ENCODE measurements at places on chromosomes 12 and 14.

DNA sequence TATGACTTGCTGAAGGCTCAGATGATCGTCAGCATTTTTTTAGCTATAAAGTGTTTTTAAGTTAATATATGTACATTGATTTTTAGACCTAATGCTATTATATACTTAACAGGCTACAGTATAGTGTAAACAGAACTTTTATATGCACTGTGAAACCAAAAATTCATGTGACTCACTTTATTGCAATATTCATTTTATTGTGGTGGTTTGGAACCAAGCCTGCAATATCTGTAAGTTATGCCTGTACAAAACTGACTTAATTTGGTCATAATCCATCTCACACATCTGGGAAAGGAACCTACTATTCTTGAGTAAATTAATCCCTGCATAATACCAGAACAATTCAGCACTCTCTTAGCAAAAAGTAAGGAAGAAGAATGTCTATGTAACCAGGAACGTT lies 390.7 kb downstream of the SYT1 start:
- no peak for DNase-seq

- DNase-seq, result no peak
Observed at GRCh38 chr12:16492820-16493797, 112.9 kb downstream of the LMO3 start.

GRCh38 chr14:100695423-100695738 lies 31.3 kb upstream of the DLK1 start:
- no peak for DNase-seq

DNA sequence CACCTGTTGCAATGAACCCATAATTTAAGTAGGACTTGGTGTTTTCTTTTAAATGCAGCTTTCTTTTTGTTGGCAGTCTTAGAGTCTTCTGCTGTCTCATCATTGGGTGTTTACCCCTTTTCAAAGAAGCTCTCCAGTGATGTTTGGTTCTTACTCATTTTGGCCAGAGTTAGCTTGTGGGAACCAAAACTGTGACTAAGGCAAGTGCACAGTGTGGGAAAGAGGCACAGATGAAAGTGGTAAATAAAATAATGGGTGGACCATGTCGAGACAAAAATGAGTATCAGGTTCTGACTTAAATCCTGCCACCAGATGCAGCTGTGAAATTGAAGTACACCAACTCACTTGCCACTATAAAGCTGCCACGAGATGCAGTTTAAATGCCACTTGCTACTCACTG lies 615.4 kb upstream of the MIS18BP1 start:
- no peak for DNase-seq

DNA sequence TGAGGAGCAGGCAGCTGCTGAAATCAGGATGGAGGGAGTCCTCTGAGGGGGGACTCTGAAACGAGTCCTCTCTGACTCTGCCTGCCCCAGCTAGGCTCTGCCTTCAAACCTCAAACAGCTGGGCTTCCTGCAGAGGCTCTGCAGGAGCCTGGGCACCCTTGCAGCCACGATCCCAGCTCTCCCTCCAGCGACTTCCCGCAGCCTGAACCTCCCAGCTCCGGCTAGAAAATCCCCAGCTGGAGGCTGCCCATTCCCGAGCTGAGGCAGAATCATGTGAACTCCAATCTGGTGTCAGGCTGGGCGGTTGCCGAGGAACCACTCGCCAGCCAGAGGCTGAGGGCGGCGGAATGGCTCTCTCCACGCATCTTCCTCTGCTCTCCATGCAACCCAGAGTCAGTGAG lies at the start of gene GPR68:
Gene GPR68, minus strand, starts transcription at position 204 of the 401 bp plus-strand sequence. CDS start 9,654 bp downstream, outside the sequence.
- DNase-seq, result no peak

- peak; percentile 32 for DNase-seq
Observed at GRCh38 chr12:121803861-121804416, at the start of gene SETD1B. Gene SETD1B, plus strand, starts transcription at chr12:121804009. Its CDS starts 729 bp downstream, at chr12:121804738.

- DNase-seq, result no peak
Observed at GRCh38 chr14:92577321-92577742, 63.8 kb downstream of the RIN3 start.

- DNase-seq, result no peak
Observed at GRCh38 chr12:114852976-114853529, 169.1 kb upstream of the TBX3 start.

DNA sequence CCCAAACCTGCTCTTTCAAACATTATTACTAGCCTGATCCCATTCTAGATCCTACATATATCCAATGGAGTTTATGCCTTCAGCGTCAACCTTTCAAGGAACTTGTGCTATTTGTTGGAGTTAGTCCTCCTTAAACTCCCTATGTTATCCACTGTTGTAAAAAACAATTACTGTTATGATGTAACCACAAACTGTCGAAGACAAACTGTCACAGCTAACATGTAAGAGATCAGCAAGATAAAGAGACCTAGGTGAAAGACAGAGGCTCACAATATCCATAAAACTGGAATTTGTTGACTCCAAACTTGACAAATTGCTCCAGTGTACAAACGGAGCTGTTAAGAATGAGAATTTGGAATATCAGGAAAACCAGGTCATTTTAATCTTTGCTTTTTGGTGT lies 70.7 kb downstream of the CDK17 start:
- DNase-seq, result no peak

- no peak for DNase-seq
Observed at GRCh38 chr14:59961518-59962062, 41.6 kb downstream of the LRRC9 start.

GRCh38 chr12:71865166-71865713 lies 25.7 kb downstream of the TBC1D15 start:
- DNase-seq, result no peak
